ENCODE measurements at places on chromosomes 16 and 17. TPM values are rescaled to one million over a fixed set of nuclear protein-coding genes. Genes with fewer than 3 reads are reported as not detected.
A peak's percentile ranks its signal among the peaks of the same experiment; 100 is the strongest.

DNA sequence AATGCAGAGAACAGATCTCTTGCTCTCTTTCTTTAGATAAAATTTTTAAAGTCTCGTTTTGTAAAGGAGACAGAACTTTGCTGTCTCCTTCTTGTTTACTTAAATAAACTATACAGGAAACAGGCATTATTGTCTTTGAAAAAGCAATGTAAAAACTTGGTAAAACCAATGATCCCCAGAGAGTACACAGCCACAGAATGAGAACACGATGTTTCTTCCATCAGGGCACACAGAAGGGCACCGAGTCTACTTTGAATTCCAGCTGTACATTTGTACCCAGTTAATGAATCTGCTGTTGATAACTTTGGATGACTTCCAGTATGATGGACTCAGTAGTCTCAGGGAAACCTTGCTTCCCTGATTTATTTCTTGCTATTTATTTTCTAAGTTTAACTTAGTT lies 8.1 kb upstream of the TMEM100 start:
- no peaks in the 10 kb centered on the region for H3K27me3 ChIP-seq
- no peak for DNase-seq
- no peaks in the 10 kb centered on the region for H3K36me3 ChIP-seq
- H3K4me3 ChIP-seq, result peak overlapping the region; percentile 58
- H3K27ac ChIP-seq, result peak overlapping the region; percentile 91

- H3K36me3 ChIP-seq, result no peaks in the 10 kb centered on the region
- H3K4me1 ChIP-seq, result peaks cover 33% of the 10 kb centered on the region
- H3K27me3 ChIP-seq, result no peaks in the 10 kb centered on the region
- peak overlapping the region; percentile 65 for H3K4me3 ChIP-seq
- peak overlapping the region; percentile 97 for H3K27ac ChIP-seq
These were observed 629 bp upstream of the RNF135 start for GRCh38 chr17:30969989-30970830.

GRCh38 chr16:56851671-56852400 lies 13.2 kb upstream of the SLC12A3 start:
- H3K4me3 ChIP-seq, result no peak overlapping the region
- H3K27ac ChIP-seq, result no peak overlapping the region
- H3K4me1 ChIP-seq, result peaks cover 20% of the 10 kb centered on the region
- H3K27me3 ChIP-seq, result no peaks in the 10 kb centered on the region
- no peaks in the 10 kb centered on the region for H3K36me3 ChIP-seq

GRCh38 chr16:14232106-14232864 lies 161.2 kb downstream of the MRTFB start:
- peaks cover 47% of the 10 kb centered on the region for H3K36me3 ChIP-seq
- no peak overlapping the region for H3K27ac ChIP-seq
- H3K4me1 ChIP-seq, result peaks cover 14% of the 10 kb centered on the region
- DNase-seq, result no peak
- H3K27me3 ChIP-seq, result no peaks in the 10 kb centered on the region

- peak overlapping the region; percentile 77 for H3K27ac ChIP-seq
- no peak for DNase-seq
- H3K27me3 ChIP-seq, result no peaks in the 10 kb centered on the region
- no peaks in the 10 kb centered on the region for H3K36me3 ChIP-seq
These were observed 33.7 kb upstream of the METTL16 start for GRCh38 chr17:2545393-2545792.

The ARL6IP1 gene
- 98.2 TPM for total RNA-seq

DNA sequence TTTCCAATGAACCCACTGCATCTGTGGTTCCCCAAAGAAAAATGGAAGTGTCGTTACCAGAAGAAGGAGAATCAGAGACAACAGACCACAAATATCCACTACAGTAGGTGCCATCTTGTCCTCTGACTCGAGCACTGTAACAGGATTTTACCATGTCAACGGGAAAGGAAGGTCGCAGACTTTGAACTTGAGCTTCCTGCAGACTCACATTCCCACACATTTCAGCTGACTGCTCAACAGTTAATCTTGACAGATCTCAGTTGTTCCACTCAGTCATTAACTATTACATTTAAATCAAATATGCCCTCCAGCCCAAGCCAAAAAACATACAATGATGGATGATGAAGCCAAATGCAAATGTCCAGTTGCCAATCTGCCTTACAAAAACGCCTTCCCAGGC lies 37.0 kb downstream of the GAS7 start:
- H3K27ac ChIP-seq, result no peak overlapping the region
- no peaks in the 10 kb centered on the region for H3K36me3 ChIP-seq
- no peak overlapping the region for H3K4me3 ChIP-seq
- no peak for DNase-seq
- no peaks in the 10 kb centered on the region for H3K27me3 ChIP-seq

GRCh38 chr17:29116804-29117753 lies 63.1 kb downstream of the MYO18A start:
- peak; percentile 85 for DNase-seq
- H3K36me3 ChIP-seq, result peaks cover 75% of the 10 kb centered on the region
- no peak overlapping the region for H3K4me3 ChIP-seq
- no peaks in the 10 kb centered on the region for H3K4me1 ChIP-seq
- H3K27ac ChIP-seq, result no peak overlapping the region

GRCh38 chr17:73278465-73279453 lies 17.1 kb upstream of the CPSF4L start:
- H3K27me3 ChIP-seq, result no peaks in the 10 kb centered on the region
- H3K4me3 ChIP-seq, result no peak overlapping the region
- H3K27ac ChIP-seq, result no peak overlapping the region
- DNase-seq, result no peak
- peaks cover 17% of the 10 kb centered on the region for H3K4me1 ChIP-seq
- no peaks in the 10 kb centered on the region for H3K36me3 ChIP-seq

DNA sequence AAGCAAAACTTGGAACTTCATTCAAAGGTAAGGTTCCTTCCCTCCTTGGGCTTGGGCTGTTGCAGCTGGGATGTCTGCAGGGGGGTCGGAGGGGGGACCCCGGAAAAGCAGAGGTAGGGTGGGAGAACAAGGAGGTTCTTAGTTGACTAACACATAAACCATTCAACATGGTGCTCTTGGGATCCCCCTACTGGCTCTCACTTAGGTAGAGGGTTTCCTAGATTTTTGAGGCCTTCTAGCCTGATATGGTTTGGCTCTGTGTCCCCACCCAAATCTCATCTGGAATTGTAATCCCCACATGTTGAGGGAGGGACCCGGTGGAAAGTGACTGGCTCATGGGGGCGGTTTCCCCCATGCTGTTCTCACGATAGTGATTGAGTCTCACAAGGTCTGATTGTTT lies 93.9 kb downstream of the RGS9 start:
- H3K27ac ChIP-seq, result no peak overlapping the region
- no peaks in the 10 kb centered on the region for H3K27me3 ChIP-seq
- H3K4me3 ChIP-seq, result no peak overlapping the region

DNA sequence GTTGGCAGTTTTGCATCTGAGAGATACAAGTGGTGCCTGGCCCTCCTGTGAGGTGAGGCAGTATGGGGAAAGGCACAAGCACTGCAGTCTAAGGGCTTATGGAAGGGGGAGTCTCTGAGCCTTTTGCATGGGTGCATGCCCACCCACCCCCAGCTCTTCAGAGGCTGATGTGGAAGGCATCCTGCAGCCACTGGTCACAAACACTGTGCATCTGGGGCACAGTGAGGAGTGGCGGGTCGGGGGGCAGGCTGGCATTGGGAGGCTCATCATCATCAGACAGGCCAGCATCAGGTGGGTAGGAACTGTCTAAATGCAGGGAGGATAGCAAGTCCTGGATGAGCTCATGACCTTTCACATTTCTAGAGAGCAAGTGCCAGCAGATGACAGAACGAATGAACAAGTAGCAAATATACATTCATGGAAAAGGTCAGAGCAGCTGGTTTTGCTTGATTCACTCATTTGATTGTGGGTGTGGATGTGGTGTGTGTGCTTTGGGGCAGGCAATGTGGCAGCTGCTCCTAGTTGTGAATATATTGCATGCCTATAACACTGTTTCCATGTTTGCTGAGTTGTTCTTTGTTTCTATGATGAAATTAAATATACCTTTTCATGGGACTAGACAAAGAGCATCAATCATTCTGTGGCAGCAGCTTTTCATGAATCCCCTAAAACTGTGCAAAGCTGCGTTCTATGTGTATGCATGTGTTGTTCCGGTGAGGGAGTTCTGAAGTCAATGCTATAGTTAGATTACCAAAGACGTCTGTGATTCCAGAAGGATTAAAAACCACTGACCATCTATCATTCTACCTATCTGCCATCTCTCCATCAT lies 29.2 kb downstream of the TRIM25 start:
- H3K27me3 ChIP-seq, result no peaks in the 10 kb centered on the region
- H3K4me3 ChIP-seq, result no peak overlapping the region
- H3K27ac ChIP-seq, result no peak overlapping the region

DNA sequence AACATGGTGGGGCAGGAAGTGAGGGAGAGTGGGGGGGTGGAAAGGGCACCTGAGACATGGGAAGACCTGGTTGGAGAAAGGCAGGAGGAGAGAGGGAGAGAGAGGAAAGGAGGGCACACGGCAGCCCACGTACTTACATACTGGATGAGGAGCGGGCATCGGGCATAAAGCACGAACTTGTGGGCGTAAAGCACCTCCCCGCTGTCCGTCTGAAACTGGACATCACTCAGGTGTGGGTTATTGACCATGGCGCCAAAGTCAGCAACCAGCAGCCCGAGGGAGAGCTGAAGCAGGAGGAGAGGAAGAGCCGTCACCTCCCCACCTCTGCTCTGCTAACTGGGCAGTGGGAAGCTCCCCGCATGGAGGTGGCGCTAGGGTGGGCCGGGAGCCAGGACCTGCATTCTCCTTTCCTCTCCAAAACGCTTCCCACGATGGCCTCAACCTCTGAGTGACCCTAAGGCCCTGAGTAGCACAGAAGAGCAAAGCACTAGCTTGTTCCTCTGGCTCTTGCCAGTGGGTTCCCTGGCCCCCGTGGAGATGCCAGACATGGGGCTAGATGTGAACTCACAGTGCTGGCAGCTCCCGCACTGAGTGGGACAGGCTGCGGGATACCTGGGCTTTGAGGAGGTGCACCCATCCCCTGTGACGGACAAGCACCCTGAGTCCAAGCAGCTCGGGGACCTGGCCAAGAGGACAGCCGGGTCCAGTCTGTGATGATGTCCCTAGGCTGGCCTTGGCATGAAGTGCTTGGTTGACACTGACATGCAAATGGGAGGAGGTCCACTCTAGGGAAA lies 16.9 kb downstream of the SLX4 start:
- peaks cover 20% of the 10 kb centered on the region for H3K36me3 ChIP-seq
- no peaks in the 10 kb centered on the region for H3K27me3 ChIP-seq
- H3K27ac ChIP-seq, result no peak overlapping the region
- DNase-seq, result no peak
- peaks cover 14% of the 10 kb centered on the region for H3K4me1 ChIP-seq
- H3K4me3 ChIP-seq, result no peak overlapping the region

DNA sequence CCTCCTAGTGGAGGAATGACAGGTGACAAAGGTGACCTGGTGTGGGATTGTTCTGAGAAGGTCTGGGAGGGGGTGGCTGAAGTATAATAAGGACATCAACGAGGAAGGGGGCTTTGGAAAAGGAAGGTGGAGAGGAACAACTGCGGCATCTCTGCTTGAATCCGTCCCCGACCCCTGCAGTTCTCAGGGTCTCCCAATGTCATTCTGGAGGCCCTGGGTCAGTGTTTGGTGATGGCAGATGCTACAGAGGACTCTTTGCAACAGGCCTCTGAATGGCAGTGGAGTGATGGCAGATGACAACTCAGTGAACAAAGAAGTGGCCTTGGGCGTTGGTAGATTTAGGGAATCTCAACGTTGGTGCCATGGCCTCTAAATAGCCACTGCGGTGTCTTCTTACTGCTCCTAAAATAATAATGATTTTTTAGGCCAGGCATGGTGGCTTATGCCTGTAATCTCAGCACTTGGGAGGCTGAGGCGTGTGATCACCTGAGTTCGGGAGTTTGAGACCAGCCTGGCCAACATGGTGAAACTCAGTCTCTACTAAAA lies 1.3 kb downstream of the ENGASE start:
- no peaks in the 10 kb centered on the region for H3K27me3 ChIP-seq
- peaks cover 21% of the 10 kb centered on the region for H3K4me1 ChIP-seq
- H3K36me3 ChIP-seq, result peaks cover 15% of the 10 kb centered on the region
- H3K4me3 ChIP-seq, result peak overlapping the region; percentile 92
- no peak for DNase-seq
- H3K27ac ChIP-seq, result no peak overlapping the region

- peaks cover 9% of the 10 kb centered on the region for H3K4me1 ChIP-seq
- H3K4me3 ChIP-seq, result no peak overlapping the region
- DNase-seq, result no peak
- no peaks in the 10 kb centered on the region for H3K27me3 ChIP-seq
These were observed 11.7 kb downstream of the CCDC57 start for GRCh38 chr17:82200743-82201497.

DNA sequence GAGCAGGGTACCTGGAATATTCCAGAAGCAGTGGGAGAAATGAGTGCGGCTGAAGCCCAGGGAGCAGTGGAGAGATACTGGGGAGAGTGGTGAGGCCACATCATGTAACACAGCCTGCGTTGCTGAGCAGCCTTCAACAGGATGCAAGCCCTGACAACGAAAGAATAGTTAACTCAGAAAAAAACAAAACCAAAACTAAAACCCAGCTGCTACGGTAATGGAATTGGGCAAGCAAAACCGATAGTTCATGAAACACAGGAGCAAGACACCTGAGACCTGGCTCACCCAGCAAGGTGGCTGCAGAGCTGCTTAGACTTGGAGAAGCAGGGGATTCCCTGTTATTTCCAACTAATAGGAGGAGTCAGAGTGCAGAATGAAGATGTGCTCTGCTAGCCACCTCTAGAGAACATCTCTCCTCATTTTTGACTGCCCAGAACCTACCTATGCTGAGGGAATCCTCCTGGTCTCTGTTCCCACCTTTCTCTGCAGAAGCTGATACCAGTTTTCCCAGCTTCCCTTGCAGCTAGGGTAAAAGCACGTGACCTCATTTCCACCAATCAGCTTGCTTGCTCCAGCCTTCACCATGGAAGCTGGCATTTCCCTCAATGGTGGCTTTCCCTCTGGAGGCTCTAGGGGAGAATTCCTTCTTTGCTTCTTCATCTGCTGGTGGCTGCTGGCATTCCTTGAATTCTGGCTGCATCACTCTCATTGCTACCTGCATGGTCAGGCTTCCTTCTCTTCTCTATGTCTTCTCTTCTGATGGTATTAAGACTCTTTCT lies 59.4 kb upstream of the XYLT1 start:
- H3K4me1 ChIP-seq, result no peaks in the 10 kb centered on the region
- no peak for DNase-seq
- no peaks in the 10 kb centered on the region for H3K27me3 ChIP-seq

DNA sequence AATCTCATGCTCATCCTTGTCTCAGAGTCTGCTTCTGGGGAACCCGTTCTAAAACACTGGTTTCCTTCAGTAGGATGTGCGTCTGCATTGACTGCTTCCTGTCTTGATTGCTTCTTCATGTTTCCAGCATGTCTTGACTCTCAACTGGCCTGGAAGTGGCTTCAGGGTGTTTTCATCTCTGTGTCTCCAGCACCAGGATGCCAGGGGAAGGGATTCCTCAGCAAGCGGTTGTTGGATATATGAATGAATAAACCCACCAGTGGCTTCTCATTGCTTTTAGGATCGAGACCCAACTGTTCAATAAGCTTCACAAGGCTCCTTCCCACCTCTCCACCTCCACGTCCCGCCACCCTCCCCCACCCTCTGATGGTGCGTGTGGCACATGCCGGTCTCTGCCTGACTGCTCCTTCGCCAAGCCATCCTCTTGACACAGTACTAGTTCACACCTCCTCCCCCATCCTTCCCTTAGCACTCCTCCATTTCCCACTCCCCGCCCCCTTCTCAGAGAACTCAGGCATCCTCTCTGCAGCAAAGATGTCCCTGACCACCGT lies 14.1 kb upstream of the TNS4 start:
- H3K27ac ChIP-seq, result no peak overlapping the region
- peaks cover 20% of the 10 kb centered on the region for H3K4me1 ChIP-seq
- H3K4me3 ChIP-seq, result no peak overlapping the region
- DNase-seq, result no peak
- H3K27me3 ChIP-seq, result no peaks in the 10 kb centered on the region

Measured in upper lobe of left lung (tissue), 6 donors.